ENCODE measurements at places on chromosomes 6 and 20.

- no peak for DNase-seq
These were observed 112.6 kb downstream of the CDYL start for GRCh38 chr6:4888841-4889240.

DNA sequence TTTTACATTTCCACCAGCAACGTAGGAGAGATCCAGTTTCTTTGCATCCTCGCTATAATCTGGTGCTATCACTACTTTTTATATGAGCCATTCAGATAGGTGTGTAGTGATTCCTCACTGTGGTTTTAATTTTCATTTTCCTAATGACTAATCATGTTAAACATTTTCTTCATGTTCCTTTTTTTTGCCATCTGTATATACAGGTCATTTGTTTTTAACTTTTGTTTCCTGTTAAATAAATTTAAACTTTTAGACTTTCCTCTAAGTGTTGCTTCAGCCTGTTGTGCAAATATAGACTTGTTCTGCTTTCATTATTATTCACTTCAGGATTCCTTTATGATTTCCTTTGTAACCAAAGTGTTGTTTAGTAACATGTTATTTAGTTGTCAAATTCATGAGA, 697.4 kb downstream of the PTPRT start:
- DNase-seq, result no peak

- DNase-seq, result no peak
These were observed 56.8 kb upstream of the TULP4 start for GRCh38 chr6:158255275-158255988.

- no peak for DNase-seq
These were observed 646.6 kb upstream of the HS3ST5 start for GRCh38 chr6:114989279-114989964.

DNA sequence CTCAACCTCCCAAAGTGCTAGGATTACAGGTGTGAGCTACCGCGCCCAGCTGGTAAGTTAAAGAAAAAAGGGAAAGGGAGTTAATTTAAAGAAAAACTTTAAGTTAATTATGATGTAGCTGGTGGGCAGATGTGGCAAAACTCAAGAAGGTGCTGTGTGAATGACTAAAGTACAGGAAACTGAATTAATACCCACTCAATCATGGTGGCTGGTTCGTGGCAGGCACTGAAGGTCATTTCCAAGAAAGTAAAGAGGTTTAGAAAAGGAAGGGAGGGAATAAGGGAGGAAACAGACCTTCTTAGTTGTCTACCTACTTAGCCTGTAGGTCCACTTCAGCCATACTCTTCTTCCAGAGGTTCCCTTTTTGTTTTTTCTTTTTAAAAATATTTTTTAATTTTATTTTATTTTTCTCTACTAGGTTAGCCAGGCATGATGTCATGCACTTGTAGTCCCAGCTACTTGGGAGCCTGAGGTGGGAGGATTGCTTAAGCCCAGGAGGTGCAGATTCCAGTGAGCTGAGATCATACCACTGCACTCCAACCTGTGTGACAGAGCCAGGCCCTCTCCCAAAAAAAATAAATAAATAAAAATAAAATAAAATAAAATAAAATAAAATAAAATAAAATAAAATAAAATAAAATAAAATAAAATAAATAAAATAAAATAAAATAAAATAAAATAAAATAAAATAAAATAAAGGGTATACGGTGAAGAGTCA, 11.9 kb upstream of the TGM3 start:
- DNase-seq, result no peak

- DNase-seq, result no peak
These were observed 3.2 kb downstream of the PSMG4 start for GRCh38 chr6:3261921-3262320.

DNA sequence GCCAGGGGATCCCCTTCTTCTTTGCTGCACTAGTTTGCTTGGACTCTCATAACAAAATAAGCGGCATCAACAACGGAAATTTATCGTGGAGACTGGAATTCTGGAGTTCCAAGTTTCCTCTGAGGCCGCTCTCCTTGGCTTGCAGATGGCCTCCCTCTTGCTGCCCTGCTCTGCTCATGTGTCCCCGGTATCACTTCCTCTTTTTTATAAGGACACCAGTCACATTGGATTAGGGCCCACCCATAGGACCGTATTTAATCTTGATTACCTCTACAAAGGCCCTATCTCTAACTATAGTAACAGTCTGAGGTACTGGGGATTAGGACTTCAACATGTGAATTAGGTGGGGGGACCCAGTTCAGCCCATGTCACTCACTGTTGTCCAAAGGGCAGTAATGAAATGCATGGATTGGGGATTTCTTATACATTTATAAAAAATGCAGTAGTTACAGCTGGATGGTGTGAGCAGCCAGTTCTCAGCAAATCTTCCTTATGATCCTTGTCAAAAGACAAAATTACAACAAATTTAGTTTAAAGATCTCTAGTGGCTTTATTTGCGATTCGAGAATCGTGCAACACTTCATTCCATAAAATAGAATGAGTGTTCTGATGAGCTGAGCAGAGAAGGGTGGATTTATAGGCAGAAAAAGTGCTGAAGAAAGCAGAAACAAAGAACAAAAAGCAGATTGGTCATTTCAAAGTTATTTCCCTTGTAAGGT, 59.3 kb upstream of the AKAP12 start:
- no peak for DNase-seq

DNA sequence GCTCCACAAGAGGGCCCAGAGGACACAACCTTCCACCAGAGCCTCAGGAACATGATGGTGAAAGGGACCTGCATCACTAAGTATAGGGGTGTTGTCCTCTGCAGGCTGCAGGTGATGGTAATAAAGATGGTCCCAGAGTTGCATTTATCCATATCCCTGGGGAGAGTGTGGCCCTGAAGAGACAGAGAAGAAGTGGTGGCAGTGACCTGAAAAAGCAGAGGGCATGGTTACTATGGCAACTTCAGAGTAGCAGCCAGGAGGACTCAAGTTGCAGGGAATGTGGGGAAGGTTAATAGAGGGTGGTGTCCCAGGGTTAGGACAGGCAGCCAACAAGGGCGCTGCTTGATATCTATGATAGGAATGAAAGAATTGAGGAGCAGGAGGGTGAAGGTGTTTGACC, 57.1 kb downstream of the HLA-A start:
- DNase-seq, result no peak

DNA sequence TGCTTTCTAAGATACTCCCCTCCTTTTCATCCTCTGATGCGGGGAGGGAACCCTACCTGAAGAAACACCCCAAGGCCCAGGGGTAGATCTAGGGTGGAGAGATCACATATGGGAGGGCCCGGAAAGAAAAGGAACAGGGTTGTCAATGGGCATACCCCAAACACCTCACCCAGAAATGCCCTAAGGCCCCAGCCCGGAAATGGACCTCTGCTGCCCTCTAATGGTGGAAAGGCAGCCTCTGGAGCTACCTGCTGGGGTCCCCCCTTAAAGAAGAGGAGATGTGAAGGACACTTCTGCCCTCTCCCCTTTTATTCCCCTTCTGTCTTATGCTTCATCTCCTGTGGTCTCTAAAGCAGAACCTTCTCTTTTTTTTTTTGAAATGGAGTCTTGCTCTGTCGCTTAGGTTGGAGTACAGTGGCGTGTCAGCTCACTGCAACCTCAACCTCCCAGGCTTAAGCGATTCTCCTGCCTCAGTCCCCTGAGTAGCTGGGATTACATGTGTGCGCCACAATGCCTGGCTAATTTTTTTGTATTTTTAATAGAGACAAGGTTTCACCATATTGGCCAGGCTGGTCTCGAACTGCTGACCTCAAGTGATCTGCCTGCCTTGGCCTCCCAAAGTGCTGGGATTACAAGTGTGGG, 458 bp upstream of the ARMC12 start:
- no peak for DNase-seq

DNA sequence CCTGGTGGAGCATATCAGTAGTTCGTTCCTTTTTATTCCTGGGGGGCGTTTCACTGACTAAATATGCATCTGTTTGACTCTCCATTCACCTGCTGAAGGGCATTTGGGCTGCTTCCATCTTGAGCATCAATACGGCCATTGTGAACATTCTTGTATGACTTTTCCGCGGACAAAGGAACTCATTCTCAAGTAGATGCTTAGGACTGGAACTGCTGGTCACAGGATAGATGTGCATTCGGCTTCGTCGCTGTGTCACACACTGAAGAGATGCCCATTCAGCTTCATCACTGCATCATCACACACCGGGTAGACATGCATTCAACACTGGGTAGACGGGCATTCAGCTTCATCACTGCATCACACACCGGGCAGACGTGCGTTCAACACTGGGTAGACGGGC, 95.3 kb downstream of the TAF4 start:
- DNase-seq, result no peak

DNA sequence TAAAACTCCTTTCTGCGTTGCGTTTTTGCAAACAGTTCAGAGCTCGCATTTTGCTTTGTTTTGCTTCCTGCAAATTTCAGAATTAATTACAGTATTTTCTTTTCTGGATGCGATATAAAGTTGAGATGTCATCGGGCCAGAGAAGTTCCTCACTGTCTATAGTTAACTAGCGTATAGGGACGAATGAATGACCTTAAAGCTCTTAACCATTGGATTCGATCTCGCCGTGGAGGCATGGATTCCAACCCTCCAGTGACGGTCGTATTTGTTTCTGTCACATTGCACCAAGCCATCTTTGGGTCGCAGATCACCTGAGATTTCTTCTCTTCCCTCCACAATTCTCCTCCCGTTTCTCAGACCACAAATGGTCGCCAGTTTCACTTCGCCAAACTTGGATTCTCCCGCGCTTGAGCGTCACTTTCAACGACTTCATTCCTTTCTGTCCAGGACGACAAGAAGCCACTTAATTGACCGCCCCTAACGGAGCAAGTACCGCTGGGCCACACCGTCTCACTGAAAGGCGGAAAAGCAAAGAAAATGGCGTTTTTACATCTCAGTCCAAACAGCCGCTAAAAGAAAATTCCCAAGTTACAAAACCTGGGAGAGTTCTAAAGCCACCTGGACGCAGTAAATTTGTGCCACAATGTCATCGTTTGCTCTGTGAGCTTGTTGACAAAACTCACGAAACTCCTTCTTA, 85.3 kb upstream of the ZNF184 start:
- no peak for DNase-seq

GRCh38 chr6:168186438-168186837, 107.4 kb upstream of the FRMD1 start:
- DNase-seq, result no peak
